ENCODE measurements at places on chromosomes 13 and 19. TPM values are rescaled to one million over a fixed set of nuclear protein-coding genes. Genes with fewer than 3 reads are reported as not detected.

Gene ONECUT3
- 0.28 TPM for total RNA-seq

Gene LILRB4
- total RNA-seq, result not detected

Gene MIA
- total RNA-seq, result 0.88 TPM

Gene PROZ
- total RNA-seq, result not detected

Gene ZNF442
- total RNA-seq, result 0.56 TPM
